KG1 (cell line): ENCODE measurements at places on chromosomes 6 and 20.

DNA sequence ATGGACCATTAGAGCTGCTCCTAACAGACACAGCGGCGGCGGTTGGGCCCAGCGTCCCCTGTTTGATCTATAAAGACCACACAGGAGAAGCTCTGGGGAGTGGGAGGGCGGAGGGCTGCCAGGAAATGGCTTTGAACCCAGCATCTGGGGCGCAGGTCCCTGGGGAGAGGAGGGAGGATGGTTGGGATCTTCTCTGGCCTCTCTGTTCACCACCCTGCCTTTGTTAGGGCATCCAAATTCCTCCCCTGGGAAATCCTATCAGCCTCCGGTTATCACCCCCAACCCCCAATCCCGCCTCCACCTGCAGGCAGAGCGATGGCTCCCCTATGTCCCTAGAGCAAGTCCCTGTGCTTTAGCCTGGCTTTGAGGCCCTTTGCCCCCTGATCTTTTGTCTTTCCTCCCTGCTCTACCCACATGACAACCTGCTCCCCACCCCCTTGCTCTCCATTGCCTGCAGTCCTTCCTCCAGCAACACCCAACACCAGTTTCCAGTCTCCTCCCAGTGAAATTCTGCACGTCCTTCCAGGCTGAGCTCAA, 7.1 kb downstream of the XKR7 start:
- DNase-seq: no peak

GRCh38 chr6:157790548-157791160, 32.4 kb upstream of the SNX9 start:
- no peak for DNase-seq

GRCh38 chr20:36832791-36833190, 43.1 kb upstream of the TLDC2 start:
- no peak for DNase-seq

DNA sequence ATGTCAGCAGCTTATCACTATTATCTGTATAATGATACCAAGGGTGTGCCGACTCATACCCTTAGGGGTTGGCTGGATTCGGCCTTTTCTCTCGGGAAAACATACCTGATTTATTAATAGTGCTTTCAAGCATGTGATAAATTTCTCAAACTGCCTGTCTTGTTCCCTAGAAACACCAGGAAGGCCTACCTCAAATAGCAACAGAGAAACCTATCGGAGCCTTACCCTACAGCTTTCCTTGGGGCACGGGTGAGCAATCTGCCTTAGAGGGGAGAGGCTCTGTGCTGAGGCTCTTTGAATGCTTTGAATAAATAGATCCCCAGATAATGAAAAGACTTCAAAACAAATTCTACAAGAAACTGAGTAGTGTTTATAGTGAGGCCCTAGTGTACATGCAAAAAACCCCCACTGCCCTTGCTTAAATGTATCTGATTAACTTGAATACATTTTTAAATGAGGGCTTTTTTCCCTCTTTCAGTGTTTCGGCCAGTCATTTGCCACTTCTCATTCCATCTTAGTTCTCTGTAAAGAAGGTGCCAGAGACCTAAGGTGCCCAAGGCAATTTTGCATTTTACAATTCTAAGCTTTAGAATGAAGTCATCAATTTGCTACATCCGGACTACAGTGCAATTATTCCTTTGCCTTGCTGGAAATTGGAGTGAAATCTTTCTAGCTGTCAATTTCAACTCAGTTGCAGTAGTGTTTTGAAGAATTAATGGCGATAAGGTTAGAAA, 320.1 kb downstream of the ESR1 start:
- no peak for DNase-seq

DNA sequence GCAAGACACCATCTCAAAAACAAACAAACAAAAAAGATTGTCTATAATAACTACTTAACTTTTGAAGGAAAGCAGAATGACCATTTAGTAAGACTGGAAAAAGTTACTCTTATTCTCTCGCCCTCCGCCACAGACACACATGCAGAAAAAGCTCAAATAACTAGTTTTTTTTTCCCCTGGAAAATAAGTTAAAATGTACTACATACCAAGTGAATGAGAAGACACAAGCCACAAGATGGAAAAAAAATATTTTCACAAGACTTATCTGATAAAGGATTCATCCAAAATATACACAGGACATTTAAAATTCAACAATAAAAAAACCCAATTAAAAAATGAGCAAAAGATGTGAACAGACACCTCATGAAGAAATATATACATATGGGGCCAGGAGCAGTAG, 31.9 kb downstream of the NUDT3 start:
- DNase-seq: no peak

- no peak for DNase-seq
These were observed 3.0 kb upstream of the CTNNBL1 start for GRCh38 chr20:37690626-37691369.

DNA sequence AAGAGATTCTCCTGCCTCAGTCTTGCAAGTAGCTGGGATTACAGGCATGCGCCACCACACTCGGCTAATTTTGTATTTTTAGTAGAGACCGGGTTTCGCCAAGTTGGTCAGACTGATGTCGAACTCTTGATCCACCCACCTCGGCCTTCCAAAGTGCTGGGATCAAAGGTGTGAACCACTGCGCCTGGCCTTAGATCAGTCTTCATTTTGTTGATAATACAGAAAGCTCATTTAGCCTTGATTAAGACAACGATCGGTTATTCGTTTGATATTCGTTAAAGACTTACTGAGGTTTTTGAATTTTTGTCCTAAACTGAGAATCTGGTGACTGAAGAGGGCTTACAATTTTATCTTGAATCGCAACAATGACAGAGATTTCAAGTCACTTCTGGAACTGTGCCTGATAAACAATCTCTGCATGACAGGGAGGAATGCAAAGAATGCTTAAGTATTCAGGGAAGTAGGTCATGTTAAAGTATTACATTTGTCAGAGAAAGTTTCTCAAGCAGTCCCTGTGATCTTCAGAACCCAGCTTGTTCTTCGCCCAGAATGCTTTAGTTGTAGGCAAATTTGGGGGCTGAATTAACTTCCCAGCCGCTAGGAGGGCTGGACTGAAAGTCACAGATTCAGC, 14.8 kb downstream of the AKAP12 start:
- DNase-seq: no peak

DNA sequence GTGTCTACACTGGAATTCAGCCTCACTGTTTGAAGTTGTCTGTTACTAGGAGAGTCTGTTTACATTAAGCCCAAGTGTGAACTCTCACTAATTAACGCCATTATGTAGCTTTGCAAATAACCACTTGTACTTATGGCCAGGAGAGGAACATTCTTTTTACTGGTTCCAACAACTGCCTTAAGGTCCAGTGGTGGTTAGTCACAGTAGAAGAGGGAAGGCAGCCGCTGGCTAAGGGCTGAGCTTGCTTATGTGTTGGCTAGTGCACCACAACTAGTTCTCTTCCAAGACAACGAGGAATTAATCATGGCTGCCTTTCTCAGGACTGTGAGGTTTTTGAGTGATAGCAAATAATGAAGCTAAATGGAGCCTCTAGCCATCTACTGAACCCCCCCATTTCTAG, 14.9 kb upstream of the SLC22A23 start:
- no peak for DNase-seq

GRCh38 chr6:30200551-30201281, 12.5 kb downstream of the TRIM26 start:
- no peak for DNase-seq

DNA sequence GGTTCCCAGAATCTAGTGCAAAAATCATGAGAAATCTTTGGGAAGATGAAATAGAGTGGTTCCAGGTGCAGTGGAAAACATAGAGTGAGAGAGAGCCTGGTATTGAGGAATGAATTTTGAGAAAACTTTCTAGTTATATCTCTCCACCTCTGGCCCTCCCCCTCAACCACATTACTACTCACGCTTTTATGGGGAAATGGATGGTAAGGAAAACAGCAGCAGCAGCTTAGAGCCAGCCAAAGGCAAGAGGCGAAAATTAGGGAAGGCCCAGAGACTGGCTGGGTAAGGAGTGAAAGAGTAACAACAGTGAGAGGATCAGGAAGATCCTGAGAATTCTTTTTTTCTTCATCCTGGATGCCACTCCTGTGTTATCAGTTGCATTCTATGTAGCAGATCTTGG, 187.9 kb upstream of the ECI2 start:
- DNase-seq: no peak

GRCh38 chr6:117034971-117035370, 157.9 kb downstream of the RFX6 start:
- DNase-seq: no peak

- no peak for DNase-seq
These were observed 15.2 kb downstream of the DNAH8 start for GRCh38 chr6:38730140-38730862.
